ENCODE measurements at places on chromosomes 11 and 22.

- DNase-seq: peak; percentile 90
Observed at GRCh38 chr11:32658639-32659406, 75.2 kb downstream of the EIF3M start.

DNA sequence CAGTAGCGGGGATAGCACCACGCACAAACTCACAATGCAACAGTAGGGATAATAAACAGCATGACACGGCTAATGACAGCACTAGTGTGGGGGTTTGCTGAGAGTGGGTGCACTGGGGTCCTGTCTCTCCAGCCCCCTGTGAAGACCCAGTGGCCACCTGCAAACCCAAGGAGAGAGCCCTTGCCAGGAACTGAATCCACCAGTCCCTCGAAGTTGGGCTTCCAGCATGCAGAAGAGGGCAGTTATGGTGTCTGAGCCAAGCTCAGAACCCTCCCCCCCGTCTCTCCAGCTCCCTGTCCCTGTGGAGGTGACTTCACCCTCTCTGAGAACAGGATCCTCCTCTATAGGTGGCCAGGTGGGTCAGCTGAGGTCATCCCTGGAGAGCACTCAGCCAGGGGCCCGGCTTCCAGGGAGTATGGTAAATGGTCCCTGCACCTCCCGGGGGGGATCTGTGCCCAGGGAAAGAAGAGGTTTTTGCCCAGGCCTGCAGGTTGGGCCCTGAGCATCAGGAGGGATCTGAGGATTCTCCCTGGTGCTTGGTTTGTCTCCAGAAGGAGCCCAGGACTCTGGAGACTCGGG lies 86.3 kb upstream of the PRR5 start:
- DNase-seq: no peak

DNA sequence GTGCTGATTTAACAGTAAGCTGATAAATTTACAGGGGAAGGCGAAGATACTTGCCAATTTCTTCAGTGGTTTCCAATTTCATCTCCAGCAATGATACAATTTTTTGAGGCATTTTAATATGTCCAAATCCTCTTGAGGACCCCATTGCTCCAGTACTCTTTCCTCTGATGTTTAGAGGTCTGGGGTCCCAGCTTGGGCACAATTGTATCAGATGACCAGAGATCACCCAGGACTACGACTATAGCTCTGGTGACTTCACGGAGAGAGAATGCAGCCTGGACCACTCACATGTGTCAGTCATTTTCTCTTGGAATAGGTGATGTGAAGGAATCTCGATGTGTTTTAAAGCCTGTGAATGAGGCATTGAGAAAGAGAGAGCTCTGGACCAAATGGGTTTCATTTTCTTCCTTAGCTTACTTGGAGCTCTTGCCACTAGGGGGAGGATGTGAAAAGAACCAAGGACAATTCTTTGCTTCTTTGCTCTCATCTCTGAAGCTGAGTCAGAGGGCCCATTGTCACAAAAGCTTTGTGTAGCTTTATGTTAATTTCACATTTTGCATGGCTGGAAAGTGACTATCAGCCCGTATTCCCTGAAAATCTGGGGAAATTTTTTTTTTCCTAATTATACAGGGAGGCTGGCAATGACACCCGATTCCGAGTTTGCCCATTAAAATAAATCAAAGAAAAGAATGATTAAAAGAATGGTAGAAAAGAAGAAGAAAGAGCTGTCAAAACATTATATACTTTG lies 6.7 kb upstream of the CCDC90B start:
- DNase-seq: peak; percentile 27

DNA sequence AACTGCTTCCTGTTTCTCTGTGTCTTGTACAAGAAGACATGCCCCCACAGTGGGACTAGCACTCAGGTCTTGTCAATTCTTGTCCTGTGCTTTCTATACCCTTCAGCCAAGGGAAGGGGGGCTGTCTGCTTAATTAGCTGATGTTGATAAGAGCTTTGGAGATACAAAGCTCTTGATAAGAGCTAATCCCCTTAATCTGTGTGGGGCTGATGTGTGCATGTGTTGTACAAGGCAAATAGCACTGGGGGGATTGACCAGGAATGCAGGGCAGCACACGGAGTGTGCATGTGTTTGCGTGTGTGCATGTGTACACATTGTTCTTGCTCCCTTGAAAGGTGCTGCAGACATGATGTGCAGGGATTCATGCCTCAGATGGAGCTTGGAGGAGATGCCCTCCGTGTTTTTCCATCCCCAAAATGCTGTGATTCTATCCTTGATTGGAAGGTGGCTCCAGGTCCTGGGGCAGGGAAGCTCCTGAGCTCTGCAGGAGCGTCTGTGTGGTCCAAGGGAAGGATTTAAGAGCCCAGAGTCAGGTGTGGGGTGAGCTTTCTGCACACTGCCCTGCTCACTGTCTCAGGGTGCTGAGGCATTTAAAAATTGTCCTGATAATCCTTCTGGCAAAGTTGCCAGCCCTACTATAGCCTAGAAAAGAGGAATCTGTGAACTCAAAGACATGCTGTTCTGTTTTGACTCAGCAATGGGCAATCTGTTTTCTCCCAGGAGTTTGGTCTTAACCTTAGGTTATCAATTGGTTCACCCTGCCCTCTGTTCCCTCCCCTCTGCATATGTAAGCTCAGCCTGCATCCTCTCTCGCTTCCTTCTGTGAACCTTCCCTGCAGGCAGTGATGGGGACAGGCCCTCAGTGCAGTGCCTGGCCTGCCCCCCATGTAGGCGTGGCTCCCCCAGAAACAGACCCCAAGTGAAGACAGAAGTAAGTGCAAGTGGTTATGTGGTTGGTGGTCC lies 102.0 kb downstream of the GRIK4 start:
- no peak for DNase-seq

GRCh38 chr11:38438091-38438490 lies 1840.1 kb upstream of the RAG2 start:
- no peak for DNase-seq

GRCh38 chr22:33451866-33452469 lies 393.8 kb upstream of the SYN3 start:
- DNase-seq: no peak

DNA sequence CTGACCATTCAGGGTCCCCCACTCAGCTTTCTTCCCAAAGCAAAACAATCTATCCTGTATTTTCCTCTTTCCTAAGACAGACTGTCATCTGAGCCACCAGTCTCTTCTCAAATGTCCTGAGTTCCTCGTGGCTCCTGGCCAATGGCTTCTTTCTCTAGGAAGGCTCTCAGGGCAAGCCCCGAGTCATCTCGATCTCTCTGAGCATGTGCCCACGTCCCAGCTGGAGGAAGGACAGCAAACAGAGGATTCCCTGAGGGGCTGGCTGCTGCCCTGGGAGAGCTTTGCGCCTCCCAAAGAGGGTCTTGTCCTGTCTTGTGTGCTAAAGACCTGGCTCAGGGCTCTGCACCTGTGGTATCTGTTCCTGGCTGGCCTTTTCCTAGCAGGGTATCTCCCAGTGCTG lies 8.3 kb downstream of the SLC37A2 start:
- DNase-seq: no peak

GRCh38 chr11:35553021-35553420 lies 27.6 kb upstream of the PAMR1 start:
- DNase-seq: no peak

DNA sequence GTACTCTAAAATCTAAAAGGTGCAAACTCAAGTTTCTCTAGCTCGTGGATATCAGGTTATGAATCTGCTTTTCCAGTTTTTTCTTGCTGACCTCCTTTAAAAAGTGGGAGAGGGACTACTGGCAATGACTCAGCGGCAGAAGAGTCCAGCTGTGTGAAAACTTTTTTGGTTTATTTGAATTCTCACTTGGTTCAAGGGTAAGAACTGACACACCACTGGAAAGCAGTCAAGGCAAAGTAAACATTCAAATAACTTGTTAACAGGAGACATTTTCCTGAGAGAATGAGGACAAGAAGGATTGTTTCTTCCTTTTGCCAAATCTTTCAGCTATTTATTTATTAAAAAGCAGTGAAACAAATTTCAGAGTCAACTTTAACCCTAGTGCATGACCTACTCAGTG lies 36.1 kb downstream of the CDON start:
- no peak for DNase-seq

- DNase-seq: no peak
Observed at GRCh38 chr11:103668859-103669258, 367.6 kb upstream of the DDI1 start.

- no peak for DNase-seq
Observed at GRCh38 chr11:121749691-121750090, 296.9 kb upstream of the SORL1-AS1 start.

GRCh38 chr11:118051136-118051610 lies 25.7 kb upstream of the TMPRSS4 start:
- DNase-seq: no peak

DNA sequence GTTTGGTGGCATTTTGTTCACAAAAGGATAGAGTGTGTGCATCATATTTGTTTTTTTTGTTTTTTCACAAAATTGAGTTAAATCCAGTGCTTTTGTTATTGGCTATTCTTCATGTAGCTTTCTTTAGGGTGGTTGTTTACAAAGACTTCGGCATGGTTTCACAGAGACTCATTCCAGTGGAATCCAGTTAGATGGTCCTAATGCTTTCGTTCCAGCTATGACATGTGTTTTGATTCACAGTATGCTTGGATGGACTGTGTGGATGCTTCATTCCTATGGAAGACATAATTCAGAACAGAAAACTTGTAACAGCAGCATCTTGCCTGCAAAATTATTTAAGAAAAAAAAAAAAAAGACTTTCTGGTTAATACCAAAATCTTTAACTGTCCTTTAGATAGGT lies 97.9 kb downstream of the PDHX start:
- peak; percentile 54 for DNase-seq

DNA sequence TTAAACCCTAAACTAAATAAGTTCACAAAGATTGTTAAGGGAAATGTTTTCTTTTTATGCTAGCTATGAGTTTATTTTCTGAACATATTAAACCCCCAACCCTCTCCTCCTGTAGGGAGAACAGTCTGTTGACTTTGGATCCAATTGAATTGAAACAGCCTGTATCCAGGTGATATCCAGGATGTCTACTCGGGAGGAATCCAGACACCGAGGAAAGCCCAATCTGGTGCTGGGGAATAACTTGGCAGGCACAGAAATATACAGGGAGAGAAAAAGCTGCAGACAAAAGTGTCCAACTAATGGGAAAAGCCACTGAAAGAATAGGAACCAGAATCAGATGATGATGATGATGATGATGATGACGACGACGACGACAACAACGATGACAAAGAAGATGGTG lies 93.9 kb upstream of the API5 start:
- no peak for DNase-seq

- DNase-seq: no peak
Observed at GRCh38 chr22:20779014-20779817, 5.3 kb downstream of the SERPIND1 start.

DNA sequence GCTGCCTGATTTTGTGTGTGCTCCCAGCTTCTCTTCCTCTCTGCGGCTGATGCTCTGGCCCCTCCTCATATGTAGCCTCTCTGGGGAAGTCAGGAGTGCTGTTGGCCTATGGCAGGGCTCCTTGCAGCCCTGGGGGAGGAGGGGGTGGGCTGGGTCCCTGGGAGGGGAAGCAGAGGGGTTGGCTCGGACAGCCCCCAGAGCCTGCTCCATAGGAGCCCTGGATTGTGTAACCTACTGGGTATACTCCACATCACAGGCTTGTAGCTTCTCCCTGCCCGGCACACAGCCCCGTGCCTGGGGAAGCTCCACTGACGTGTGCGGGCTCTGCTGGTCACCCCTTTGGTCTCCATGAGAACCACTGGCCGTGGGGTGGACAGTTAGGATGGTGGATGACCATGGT lies 113.8 kb downstream of the ST3GAL4 start:
- DNase-seq: no peak

- no peak for DNase-seq
Observed at GRCh38 chr11:95299078-95299679, 68.2 kb upstream of the SESN3 start.

- DNase-seq: no peak
Observed at GRCh38 chr22:41989246-41989645, 9.3 kb upstream of the WBP2NL start.

DNA sequence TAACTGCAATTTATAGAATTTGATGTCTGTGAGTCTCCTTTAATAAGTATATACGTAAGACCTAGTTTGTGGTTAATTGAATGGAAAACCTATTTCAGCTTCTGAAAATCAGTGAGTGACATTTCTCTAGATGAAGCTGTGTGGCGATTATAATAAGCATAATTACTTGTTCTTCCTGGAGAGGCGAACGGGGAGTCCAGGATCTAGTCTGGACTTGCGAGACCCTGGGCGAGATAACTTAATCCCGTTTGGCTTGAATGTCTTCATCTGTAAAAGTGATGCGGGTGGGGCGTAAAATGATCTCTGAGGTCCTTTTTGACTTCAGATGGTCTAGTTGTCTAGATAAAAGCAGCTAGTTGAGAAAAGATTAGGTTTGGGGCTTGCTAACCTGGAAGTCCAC lies 1.1 kb downstream of the PRRG4 start:
- peak; percentile 26 for DNase-seq

DNA sequence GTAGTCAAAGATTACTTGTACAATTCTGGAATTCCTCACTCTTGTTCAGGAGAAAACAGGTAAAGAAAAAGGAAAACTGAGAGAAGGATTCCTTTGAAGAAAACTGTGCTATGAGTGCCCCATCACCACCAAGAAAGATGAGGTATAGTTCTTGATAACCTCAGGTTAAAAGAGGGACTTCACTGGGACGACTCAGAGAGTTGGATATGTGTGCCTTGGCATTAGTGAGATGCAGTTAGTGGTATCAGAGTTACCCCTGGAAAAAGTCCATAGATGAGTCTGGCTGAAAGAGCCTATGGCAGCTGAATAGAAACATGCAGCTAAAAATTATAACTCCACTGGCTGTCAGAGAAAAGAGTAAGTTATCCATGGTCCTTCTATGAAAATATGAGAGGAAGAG lies 28.8 kb downstream of the LPXN start:
- no peak for DNase-seq

DNA sequence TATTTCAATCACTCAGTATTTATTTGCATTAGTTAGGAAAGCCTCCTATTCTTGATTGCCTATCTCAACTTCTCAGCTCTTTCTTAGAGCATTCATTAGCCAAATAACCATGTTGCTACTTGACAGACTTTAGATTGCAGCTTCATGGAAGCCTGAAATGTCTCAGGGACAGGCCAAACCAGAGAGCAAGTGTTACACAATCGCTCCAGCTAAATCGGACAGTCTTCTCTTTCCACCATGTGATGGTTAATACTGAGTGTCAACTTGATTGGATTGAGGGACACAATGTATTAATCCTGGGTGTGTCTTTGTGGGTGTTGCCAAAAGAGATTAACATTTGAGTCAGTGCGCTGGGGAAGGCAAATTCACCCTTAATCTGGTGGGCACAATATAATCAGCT lies 106.5 kb upstream of the DRD2 start:
- DNase-seq: no peak

- peak; percentile 34 for DNase-seq
Observed at GRCh38 chr22:39960791-39961746, 872 bp downstream of the TMA7B start.
